ENCODE measurements at places on chromosomes 12 and 14.

- no peak for DNase-seq
Observed at GRCh38 chr12:19373586-19373985, 65.7 kb upstream of the AEBP2 start.

DNA sequence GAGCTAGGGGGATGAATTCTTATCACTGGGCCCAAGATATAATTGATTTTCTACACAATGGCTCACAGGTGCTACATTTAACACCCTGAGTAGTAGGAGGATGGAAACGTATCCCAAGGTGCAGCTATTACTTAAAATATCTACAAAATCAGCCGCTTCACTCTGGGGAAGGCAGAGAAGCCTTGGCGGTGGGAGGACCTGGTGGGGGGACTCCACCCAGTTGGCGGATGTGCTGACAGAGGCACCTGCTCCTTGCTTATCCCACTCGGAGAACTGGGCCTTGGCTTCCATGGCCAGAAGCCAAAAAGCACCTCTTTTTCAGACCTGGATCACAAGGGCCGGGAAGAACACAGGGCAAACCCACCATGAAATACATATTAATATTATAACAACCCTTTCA, 106.3 kb downstream of the OTX2 start:
- no peak for DNase-seq

DNA sequence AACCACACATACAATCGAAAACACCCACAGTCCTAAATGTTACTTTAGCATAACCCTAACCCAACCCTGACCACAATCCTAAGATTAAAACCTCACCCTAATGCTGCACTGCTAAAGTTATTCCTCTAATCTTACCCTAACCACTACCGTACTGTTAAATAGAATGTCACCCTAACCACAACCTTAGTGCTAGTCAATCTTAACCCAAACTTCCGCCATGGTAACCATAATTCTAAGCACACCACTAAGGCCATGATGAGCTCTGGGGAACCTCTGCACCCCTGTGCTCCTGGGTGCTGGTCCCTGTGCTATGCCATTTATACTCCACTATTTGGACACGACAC, 38.0 kb downstream of the LTBP2 start:
- DNase-seq: no peak

- peak; percentile 90 for DNase-seq
Observed at GRCh38 chr14:94373708-94374107, 14.7 kb downstream of the SERPINA1 start.

DNA sequence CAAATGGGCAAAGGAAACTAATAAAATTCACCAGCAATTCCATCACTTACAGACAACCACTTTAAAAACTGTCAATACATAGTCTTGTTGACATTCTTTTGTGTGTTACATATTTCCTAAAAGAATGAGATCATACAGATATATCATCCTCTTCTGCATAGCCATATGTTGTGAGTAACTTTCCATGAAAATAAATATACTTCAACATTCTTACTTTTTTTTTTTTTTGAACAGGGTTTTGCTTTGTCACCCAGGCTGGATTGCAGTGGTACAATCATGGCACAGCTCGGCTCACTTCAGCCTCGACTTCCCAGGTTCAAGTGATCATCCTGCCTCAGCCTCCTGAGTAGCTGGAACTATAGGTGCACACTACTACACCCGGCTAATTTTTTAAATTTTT, 20.9 kb downstream of the ZC2HC1C start:
- DNase-seq: no peak

DNA sequence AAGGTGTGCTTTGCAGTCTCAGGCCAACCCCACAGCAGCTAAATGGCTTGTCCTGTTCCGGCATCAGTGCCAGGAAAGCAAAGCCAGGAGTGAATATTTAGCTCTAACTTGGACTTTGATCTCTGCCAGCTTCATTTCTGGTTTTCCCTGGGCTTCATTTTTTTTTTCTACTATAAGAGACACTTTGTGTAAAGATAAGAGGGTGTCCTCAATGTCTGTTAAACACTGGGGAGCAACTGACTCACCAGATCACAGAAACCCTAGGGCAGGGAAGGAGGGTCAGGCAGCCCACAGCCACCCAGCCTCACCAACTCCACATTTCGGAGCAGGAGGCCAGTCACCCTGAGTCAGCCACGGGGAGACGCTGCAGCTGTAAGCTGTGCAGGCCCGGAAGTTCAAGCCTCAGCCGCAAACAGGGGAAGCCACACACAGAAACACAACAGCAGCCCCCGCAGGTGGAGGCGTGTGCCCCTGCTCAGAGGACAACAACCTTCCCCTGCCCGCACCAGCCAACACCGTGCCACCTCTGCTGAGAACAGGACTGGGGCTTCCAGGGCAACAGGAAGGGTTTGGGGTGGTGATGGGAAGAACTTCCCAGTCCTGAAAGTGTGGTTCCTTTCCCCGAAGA, 6.3 kb downstream of the TNFRSF1A start:
- DNase-seq: no peak

DNA sequence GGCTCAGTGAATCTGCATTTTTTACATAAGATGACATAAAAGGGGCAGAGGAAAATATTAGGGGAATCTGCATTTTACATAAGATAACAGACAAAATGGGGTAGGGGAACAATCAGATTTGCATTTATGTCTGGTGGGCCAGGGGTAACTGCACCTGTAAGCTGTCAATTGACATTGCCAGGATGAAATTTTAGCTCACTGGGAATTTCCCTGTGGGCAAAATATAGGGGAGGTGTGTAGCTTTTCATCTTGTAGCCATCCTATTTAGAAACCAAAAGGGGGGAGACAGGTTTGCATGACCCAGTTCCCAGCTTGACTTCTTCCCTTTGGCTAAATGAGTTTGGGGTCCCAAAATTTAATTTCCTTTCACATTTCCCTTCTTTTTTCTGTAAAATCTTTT, 3.5 kb downstream of the PCNX4 start:
- DNase-seq: no peak

- DNase-seq: no peak
Observed at GRCh38 chr14:95126906-95127530, 30.3 kb downstream of the DICER1 start.

GRCh38 chr12:51077930-51078329, 5.5 kb downstream of the CSRNP2 start:
- peak; percentile 12 for DNase-seq

DNA sequence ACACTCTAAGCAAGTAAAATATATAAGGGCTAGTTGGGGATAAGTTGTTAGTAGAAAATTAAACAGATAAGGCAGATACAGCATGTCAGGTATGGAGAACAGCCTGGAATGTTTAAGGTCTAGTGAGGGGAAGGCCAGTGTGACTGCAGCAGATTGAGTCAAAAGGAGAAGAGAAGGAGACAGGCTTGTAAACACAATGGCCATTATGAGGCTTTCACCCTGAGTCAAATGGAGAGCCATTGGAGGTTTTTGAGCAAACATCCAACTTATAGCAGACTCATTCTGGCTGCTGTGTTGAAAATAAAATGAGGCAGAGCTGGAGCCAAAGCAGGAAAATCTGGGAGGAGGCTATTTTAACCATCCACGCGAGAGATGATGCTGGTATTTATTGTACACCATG, 142.0 kb downstream of the DUSP6 start:
- DNase-seq: no peak

GRCh38 chr14:95316821-95317220, 2.9 kb downstream of the CLMN start:
- DNase-seq: no peak

GRCh38 chr14:67577909-67578749, 21.9 kb downstream of the PIGH start:
- no peak for DNase-seq

- no peak for DNase-seq
Observed at GRCh38 chr14:60160422-60160821, 4.8 kb downstream of the DHRS7 start.

GRCh38 chr12:31533470-31533869, 57.5 kb downstream of the DENND5B start:
- DNase-seq: no peak

DNA sequence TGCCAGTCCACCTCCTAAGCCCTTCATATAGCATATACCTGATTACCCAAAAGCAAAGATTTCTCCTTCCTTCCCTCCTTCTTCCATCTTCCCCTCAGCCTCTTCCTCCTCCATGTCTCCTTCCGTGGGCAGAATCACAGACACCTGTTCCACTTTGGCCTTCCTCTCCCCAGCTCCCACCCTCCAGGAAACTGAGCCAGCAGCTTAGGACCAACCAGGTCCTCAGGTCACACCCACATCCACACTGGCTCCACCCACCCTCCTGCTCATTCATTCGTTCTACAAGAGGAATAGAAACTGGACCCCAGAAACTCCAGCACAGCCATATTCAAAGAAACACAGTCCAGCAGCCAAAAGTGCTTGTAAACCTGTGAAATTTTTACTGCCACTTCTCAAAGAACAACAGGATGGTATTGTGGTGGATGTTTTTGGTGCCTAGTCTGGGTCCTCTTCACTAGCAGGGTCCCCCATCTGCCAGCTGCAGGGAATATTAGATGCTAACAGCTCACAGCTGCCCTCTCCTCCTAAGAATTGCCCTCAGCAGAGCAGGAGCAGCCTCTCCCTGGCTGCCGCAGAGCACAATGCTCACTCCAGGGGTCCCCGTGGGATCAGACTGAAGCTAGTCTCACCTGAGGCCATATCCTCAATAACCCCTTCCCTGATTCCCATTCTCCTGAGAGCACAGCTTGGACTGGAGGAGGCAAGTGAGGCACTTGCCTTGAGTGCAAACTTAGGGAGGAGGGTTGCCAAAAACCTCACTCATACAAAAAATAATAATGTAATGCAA, 18.4 kb downstream of the CMKLR1 start:
- DNase-seq: no peak

- DNase-seq: no peak
Observed at GRCh38 chr12:62934239-62934798, 631 bp downstream of the PPM1H start.

DNA sequence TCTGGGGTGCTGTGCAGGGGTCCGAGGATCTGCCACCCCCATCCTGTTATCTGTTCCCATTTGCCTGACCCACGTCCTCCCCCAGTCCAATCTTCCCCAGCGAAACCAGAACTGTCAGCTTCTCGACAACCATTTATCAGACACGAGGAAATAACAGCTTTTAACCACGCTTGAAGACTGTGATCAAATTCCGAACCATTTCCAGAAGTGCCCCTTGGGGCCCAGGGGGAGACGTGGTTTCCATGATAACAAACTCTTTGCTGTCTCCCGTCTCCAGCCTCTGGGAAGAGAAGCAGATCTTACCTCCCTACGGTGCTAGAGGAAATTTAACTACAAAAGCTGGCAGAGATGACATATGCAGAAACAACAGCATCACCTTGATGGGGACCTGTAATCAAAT, 35.1 kb upstream of the SRRM4 start:
- no peak for DNase-seq

GRCh38 chr14:21071225-21072030, 1.3 kb downstream of the ARHGEF40 start:
- DNase-seq: no peak

DNA sequence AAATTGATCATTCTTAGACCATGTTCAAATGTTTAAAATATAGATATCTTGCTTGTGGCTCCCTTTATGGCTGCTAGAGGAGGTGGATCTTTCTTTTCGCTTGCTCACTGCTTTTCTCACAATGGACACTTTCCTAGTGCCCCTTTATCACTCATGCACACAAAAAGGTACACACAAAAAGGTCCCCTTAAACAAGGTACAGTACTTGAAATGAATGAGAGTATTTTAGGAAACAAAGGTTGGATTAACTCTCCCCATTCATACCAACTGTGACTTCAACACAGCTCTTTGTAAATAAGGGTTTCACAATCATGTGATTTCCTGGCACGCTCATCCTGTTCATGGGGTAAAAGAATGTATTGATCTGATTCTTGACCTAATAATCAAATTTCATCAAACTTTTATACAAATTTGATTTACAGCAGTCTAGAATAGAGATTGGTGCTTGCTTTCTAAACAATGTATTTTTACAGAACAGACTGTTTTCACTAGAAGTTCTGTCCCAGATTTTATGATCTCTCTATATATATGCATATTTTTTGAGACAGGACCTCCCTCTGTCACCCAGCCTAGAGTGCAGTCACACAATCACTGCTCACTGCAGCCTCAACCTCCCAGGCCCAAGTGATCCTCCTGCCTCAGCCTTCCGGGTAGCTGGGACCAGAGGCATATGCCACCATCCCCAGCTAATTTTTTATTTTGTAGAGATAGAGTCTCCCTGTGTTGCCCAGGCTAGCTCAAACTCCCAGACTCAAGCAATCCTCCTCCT, 34.4 kb upstream of the EPS8 start:
- no peak for DNase-seq

DNA sequence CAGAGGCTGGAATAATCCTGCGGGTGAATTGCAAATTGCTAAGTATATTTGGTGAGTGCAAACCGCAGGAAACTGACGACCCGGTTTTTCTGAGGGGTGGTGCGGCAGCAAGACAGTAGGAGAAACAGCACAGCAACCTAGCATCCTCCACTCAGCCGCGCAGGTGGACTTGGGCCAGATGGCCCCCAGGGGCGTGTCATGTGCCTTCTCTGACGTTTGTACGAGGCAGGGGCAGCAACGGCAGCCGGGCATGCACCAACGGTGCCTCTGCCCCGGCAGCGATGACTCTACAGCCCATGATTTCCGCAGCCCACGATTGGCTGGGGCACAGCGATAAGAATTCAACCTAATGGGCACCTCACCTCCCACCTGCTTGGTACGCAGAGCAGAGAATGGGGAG, 11.1 kb upstream of the CLEC2A start:
- DNase-seq: no peak

- no peak for DNase-seq
Observed at GRCh38 chr12:97630356-97630755, 167.8 kb downstream of the RMST start.

GRCh38 chr14:81432219-81432661, 32.1 kb upstream of the STON2 start:
- no peak for DNase-seq

DNA sequence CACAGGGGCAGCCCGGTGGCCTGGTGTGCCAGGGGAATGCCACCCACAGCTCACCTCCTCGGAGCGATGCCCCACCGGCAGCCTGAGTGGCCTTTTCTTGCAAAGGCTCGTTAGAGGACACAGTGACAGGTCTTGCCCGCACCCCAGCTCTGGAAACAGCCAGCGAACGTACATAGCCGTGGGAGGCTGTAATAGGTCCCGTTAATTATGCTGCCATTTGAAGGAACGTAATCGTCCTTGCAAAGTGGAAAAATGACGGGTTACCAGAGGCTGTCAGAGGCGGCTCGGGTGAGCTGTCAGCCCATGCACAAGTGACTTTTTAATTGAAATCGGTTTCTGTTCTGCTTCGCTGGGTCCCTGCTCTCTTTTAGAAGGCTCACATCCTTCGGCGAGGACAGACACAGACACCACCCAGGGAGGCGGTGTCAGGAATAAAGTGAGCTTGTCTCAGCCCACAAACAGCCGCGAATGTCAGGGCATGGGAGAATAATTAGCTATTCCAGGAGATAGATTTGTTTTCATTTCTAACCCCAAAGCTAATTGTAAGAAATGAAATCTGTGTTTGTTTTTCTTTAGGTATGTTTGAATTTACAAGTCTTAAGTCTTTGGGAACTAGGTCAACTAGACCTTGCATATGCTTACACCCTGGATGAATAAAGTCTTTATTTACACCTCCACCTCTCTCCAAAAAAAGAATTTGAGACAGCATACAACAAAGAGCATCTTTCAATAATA, 77.2 kb upstream of the RFLNA start:
- no peak for DNase-seq

GRCh38 chr14:92514844-92515514, 1.4 kb downstream of the RIN3 start:
- no peak for DNase-seq

Measured in AG04449 (cell line).